ENCODE measurements at places on chromosomes 11 and 22.

GRCh38 chr11:73237471-73238290 lies 19.6 kb downstream of the P2RY2 start:
- DNase-seq = no peak

GRCh38 chr22:30266445-30267381 lies at the start of gene OSM:
Gene OSM, minus strand, starts transcription at chr22:30266851. Its CDS starts 52 bp downstream, at chr22:30266799.
- no peak for DNase-seq

- no peak for DNase-seq
These were observed 126.5 kb downstream of the LDLRAD3 start for GRCh38 chr11:36070213-36070953.

GRCh38 chr11:116696381-116696941 lies 76.3 kb downstream of the BUD13 start:
- no peak for DNase-seq

DNA sequence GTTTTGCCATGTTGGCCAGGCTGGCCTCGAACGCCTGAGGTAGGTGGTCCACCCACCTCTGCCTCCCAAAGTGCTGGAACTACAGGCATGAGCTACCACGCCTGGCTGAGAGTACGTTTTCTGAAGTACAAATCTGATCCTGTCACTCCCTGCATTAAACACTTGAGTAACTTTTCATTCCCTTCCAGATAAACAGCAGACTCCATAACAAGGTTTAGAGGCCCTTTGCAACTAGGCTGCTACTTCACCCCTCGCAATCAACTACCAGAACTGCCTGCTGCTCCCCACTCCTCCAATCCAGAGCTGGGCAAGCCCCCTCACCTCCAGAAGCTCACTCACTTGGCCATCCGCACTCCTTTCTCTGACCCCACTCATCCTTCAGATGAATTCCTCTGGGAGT lies 1.5 kb downstream of the KCTD14 start:
- no peak for DNase-seq

- DNase-seq = no peak
These were observed 437.0 kb downstream of the TBC1D22A start for GRCh38 chr22:47199261-47199978.

DNA sequence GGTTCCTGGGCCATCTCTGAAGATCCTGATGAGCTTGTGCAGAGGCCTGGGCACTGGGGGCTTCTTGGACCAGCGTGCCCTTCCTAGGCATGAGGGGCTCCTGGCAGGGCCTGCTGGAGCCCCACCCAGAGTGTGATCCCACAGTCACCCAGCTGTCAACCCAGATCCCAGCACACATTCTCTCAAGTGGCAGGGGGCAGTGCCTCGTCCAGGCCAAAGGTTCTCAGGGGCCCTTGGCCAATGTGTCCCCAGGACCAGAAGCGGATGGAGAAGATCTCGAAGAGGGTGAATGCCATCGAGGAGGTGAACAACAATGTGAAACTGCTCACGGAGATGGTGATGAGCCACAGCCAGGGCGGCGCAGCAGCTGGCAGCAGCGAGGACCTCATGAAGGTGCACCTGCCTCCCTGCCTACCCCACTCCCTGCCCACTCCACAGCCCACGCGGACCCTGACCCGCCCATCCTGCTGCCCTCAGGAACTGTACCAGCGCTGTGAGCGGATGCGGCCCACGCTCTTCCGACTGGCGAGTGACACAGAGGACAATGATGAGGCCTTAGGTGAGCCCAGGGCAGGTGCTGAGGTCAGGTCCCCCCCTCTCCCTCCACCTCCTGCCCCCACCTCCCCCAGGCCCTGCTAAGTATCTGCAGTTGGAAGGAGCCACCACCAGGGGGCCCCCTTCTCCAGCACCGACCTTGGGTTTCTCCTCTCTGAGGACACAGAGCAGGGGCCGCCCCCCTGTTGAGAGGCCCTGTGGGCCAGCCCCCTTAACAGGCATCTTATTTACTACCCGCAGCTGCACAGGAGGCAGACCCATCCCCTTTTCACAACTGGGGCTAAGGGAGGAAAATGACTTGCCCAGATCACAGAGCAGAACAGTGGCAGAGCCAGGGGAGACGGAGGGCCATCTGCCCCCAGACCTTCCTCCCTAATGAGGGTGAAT lies 14.7 kb downstream of the GGA1 start:
- DNase-seq = peak; percentile 80

DNA sequence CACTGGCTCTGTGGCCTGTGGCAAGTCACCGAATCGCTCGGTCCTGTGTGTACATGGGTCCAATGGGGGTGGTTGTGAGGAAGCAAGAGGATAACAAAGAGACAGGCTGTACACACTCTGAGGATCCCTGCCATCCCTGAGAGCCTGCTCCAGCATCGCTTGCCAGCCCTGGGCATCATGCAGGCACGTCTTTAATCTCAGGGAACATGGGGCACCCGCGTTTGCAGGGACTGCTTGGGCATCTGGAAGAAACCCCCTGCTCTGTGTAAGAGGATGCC lies 1.3 kb upstream of the C1QTNF5 start:
- DNase-seq = no peak

- DNase-seq = no peak
These were observed 19.5 kb upstream of the WNT7B start for GRCh38 chr22:45996241-45997076.

DNA sequence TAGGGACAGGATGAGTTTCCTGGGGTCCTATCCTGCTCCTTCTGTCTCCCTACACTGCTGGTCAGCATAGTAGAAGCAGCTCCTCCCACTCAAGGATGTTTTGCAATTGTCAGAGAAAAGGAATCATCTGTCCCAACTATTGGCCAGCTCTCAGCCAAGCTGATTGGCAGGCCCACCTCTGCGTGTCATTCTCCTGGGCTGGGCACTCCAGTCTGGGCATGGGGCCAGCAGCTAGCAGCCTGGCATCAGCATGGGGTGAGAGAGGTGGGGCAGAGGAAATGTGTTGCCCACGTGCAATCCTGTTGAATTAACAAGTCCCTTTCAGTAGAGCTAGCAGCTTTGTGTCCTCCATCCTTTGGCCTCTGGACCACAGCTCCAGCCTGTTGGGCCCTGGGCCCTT lies 14.1 kb downstream of the ANKK1 start:
- no peak for DNase-seq
